ENCODE measurements at places on chromosomes 2 and 18.

DNA sequence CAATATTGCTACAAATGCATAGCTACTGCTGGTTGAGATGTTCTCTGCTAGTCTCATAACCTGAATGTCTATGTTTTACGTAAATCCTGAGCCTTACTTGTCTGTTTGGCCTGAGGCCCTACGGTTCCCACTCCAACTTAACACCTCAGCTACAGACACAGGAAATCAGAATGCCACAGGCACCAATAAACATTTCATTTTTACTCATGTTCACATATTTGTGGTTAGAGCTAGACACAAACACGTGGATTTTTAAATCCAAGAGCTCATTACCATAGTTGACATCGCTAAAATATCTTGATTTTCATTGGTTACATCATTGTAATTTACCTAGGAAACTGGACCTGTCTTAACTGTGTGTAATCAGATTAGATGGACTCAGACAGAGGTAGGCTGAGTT lies 263.8 kb upstream of the CDH19 start:
- no peak overlapping the region for H3K4me3 ChIP-seq
- no peaks in the 10 kb centered on the region for H3K4me1 ChIP-seq
- H3K27ac ChIP-seq, result no peak overlapping the region
- no peaks in the 10 kb centered on the region for H3K36me3 ChIP-seq

GRCh38 chr2:239108459-239108858 lies 260.6 kb downstream of the TWIST2 start:
- no peaks in the 10 kb centered on the region for H3K27me3 ChIP-seq
- no peak overlapping the region for H3K27ac ChIP-seq
- H3K4me3 ChIP-seq, result no peak overlapping the region
- H3K4me1 ChIP-seq, result peaks cover 4% of the 10 kb centered on the region
- DNase-seq, result no peak

DNA sequence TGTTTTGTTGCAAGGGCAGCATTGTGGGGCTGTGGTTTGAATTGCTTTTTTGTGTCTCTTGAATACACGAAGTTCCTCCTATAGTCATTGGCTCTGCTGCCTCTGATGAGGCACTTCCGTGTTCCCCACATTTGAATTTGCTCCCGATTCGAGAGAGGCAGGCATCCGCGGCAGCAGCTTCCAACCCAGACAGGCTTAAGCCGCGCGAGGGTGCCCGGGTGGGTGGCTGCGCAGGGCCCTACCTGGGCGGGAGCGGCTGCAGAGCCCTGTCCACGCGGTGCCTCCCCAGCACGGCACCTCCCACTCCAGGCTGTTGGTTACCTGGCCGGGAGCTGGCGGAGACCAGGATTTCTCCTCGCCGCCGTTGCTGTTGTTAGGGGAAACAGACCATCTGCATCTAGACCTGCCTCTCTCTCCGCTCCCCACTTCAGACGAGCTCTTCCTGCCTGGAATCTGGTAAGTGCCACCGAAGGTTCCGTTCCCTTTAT lies 151.3 kb downstream of the NEDD4L start:
- peaks cover 50% of the 10 kb centered on the region for H3K27me3 ChIP-seq
- peak overlapping the region; percentile 49 for H3K27ac ChIP-seq
- peak overlapping the region; percentile 73 for H3K4me3 ChIP-seq
- DNase-seq, result peak; percentile 20

- peaks cover 28% of the 10 kb centered on the region for H3K27me3 ChIP-seq
- H3K27ac ChIP-seq, result no peak overlapping the region
- no peak overlapping the region for H3K4me3 ChIP-seq
- no peak for DNase-seq
- H3K4me1 ChIP-seq, result peaks cover 7% of the 10 kb centered on the region
- H3K36me3 ChIP-seq, result peaks cover 5% of the 10 kb centered on the region
Measured at GRCh38 chr2:200765995-200766660, 45.6 kb upstream of the BZW1 start.

DNA sequence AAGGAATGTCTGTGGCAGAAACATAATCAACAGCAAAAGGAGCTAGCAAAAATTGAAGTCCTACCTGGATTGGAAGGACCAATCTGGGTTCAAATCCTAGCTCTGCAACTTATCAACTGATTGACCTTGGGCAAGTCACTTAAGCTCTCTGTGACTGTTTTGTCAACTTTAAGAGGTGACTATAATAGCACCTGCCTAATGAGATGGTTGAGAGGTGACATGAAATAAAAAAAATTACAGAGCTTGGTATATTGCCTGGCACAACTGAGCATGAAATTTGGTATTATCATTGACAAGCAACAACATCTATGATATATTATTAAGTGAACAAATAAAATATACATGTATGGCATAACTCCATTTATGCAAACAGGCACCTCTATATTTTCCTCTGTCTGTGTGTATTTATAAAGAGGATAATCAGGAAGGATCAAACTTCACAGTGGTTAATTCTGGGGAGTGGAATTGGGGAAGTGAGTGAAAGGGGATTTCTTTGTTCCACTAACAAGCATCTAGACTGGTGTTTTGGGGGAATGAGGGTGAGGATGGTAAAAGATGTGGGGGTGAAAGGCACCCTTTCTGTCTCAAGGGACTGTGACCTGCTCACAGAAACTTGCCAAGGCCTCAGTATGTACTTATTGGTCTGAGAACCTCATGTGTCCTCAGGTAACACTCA lies 132.8 kb upstream of the SERTAD2 start:
- no peak overlapping the region for H3K4me3 ChIP-seq
- H3K27me3 ChIP-seq, result peaks cover 15% of the 10 kb centered on the region
- no peak overlapping the region for H3K27ac ChIP-seq
- no peak for DNase-seq

DNA sequence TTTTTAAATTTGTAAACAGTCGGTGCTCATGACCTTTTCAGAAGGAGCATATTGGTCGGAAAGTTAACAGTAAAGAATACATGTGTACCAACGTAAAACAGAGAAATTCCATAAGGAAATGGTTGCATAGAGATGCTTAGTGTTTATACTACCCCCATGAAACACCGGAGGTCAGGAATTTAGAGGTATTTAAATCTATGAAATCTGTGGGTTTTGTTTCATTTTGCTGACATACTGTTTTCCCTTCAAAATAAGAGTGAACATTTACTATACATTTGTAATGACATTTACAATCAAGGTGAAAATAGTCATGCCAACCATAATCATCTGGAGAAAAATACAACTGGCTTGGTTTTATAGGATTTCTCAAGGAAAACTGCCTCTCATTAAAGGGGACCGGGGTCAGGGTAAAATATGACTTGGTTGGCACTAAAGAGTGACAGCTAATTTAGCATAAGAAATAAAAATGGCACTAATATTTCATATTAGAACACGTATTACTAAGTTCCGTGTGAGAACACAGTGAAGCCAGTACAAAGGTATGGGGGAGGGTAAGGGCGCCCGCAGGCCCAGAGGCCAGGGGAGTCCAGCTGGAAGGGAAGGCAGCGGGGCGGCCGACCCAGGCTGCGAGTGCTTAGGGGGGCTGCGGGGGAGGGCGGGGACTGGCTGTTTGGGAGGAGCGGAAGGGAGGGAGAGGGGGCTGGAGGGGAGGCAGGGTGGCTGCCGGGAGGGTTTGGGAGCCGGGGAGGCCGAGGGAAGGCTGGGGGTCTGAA lies 1.1 kb upstream of the RNU4ATAC start:
- H3K4me3 ChIP-seq, result peak overlapping the region; percentile 96
- H3K4me1 ChIP-seq, result peaks cover 29% of the 10 kb centered on the region
- no peaks in the 10 kb centered on the region for H3K27me3 ChIP-seq
- no peaks in the 10 kb centered on the region for H3K36me3 ChIP-seq
- no peak for DNase-seq

GRCh38 chr2:28751956-28752630 lies 463 bp downstream of the PPP1CB start:
- H3K27me3 ChIP-seq, result no peaks in the 10 kb centered on the region
- peaks cover 51% of the 10 kb centered on the region for H3K4me1 ChIP-seq
- DNase-seq, result peak; percentile 12
- peak overlapping the region; percentile 96 for H3K27ac ChIP-seq
- H3K36me3 ChIP-seq, result peaks cover 3% of the 10 kb centered on the region

- no peaks in the 10 kb centered on the region for H3K4me1 ChIP-seq
- no peak for DNase-seq
- no peak overlapping the region for H3K27ac ChIP-seq
- peaks cover 19% of the 10 kb centered on the region for H3K27me3 ChIP-seq
- H3K36me3 ChIP-seq, result no peaks in the 10 kb centered on the region
Measured at GRCh38 chr18:21315741-21316197, 73.7 kb downstream of the GREB1L start.
